ENCODE measurements at places on chromosomes 7 and 10.
A peak's percentile ranks its signal among the peaks of the same experiment; 100 is the strongest.

GRCh38 chr7:98679741-98680140 lies 62.7 kb downstream of the NPTX2 start:
- no peak for DNase-seq

- DNase-seq = no peak
Observed at GRCh38 chr7:154858836-154859537, 143.9 kb downstream of the PAXIP1 start.

- DNase-seq = no peak
Observed at GRCh38 chr7:33792547-33793105, 112.7 kb upstream of the BMPER start.

GRCh38 chr10:21458126-21458871 lies 67.2 kb downstream of the SKIDA1 start:
- DNase-seq = no peak

GRCh38 chr7:71860572-71860971 lies 551.6 kb downstream of the CALN1 start:
- DNase-seq = no peak

- no peak for DNase-seq
Observed at GRCh38 chr7:79244482-79244881, 209.0 kb downstream of the MAGI2 start.

DNA sequence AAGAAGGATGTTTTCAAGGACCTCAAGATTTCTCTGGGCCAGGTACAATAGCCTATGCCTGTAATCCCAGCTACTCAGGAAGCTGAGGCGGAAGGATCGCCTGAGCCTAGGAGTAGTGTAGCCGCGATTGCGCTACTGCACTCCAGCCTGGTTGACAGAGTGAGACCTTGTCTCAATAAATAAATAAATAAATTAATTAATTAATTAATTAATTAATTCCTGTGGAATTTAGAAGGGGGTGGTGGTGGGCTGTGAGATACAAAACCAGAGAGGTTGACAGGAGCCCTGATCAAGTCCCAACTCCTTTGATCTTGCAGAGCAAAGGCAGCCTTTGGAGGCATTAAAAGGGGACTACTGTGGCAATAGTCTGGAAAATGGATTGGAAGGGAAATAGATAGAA lies 39.3 kb upstream of the NRF1 start:
- no peak for DNase-seq

GRCh38 chr7:79332091-79332490 lies 121.4 kb downstream of the MAGI2 start:
- no peak for DNase-seq

DNA sequence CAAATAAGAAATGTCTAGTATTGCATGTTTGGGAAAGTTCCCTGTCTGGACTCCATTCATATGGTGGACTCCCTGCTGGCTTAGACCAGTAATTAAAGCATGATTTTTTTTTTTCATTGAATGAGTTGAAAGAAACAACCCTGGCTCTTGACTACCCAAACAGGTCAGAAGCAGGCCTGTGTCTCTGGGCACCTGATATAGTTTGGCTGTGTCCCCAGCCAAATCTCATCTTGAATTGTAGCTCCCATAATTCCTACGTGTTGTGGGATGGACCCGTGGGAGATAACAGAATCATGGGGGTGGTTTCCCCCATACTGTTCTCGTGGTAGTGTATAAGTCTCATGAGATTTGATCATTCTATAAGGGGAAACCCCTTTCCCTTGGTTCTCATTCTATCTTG lies 206.2 kb downstream of the TMEM178B start:
- no peak for DNase-seq

DNA sequence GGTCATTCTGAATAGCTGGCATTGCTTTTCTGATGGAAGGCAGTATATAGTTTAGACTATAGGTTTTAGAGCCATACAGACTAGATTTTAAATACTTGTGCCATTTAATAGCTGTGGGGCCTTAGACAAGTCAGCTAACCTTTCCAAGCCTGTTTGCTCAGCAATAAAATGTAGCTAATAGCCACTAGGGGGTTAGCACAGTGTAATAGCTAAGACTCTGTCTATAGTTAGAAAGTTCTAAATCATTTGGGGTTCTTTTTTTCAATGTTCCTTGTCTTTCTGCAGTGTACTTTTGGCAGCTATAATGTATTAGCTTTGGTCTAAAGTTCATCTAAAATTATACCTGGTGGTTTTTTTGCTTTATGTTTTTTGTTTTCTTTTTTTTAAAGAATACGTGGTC lies 7.5 kb upstream of the KIFBP start:
- no peak for DNase-seq

GRCh38 chr7:81839708-81840369 lies 70.0 kb upstream of the HGF start:
- DNase-seq = no peak

- no peak for DNase-seq
Observed at GRCh38 chr10:133158756-133159610, 1.0 kb upstream of the KNDC1 start.

DNA sequence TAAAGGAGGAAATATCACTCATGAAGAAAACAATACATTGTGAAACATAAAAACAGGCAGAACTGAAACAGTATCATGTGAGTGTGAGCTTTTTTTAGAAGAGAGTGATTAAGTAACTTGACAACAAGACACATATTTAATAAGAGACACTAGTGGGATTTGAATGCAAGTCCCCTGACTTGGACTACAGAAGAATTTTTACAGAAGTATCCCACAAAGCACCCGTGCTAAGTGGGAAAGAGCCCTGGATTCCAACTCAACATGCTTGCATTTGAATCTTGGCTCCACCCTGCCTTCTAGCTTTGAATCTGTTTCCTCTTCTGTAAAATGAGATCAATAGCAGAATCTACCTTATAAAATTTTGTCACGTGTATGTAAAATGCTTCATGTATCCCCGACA lies 166.2 kb downstream of the ZNF365 start:
- DNase-seq = no peak

DNA sequence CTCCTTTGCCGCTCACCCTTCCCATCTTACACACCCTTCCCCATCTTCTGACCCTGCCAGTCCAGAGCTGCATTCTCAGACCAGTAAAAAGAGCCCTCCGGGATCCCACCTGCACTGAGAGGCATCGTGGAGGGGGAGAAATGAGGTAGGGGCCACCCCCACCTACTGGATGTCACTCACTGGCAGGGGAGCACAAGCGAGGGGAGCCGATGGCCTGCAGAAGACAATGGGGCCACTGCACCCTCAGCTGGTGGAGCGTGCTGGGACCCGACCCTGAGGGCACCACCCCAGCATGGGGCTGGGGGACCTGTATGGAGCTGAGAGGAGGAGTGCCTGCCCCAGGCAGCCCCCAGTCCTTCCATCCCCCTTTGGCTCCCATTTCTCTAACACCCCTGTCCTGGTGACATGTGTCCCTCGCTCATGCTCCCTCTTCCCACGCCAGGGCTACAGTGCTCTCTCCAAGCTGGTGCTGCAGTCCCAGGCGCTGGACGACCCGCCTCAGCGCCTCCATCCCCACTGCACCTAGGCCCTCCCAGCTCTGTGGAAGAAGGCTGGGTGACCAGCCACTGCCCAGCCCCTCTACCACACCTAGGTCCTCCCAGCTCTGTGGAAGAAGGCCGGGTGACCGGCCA lies 49.8 kb downstream of the RASGEF1A start:
- no peak for DNase-seq

- DNase-seq = no peak
Observed at GRCh38 chr10:113665806-113666354, 2.0 kb upstream of the NRAP start.

GRCh38 chr7:85802211-85802610 lies 615.4 kb upstream of the SEMA3D start:
- DNase-seq = no peak

GRCh38 chr10:131354380-131354779 lies 42.9 kb upstream of the TCERG1L start:
- DNase-seq = no peak

- DNase-seq = peak; percentile 53
Observed at GRCh38 chr10:95655571-95656290, 780 bp downstream of the ALDH18A1 start.

DNA sequence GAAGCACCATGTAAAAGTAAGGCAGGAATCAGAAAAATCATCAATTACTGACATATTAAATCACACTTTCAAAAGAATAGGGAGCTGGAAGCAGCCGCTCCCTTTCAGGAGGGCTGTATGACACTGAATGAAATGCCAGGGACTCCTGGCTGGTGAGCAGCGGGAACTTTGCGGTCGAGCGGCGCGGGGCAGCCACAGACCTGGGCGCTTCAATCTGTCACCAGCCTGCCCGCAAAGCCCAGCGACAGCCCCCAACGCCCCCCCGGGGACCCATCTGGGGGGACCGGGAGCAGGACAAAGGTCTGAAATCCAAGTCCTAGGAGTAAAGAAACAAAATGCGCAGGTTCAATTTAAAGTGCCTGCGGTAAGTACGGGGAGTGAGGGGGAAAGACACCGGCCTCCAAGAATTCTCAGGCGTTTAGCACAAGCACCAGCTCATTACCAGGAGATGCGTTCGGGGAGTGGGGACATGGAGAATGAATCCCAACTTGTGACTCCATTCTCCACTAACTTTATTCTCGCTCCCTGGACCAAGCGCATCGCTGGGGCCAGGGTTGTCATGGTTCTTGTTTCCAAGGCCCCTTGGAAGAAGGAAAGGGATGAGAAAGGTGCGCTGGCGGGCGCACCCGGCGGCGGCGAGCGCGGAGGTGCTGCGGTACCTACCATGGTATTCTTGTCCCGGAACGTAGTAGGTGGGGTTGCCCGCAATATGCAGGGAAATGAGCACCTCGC lies 824 bp downstream of the RELN start:
- no peak for DNase-seq

GRCh38 chr7:13077466-13077865 lies 390.0 kb downstream of the ARL4A start:
- DNase-seq = no peak

DNA sequence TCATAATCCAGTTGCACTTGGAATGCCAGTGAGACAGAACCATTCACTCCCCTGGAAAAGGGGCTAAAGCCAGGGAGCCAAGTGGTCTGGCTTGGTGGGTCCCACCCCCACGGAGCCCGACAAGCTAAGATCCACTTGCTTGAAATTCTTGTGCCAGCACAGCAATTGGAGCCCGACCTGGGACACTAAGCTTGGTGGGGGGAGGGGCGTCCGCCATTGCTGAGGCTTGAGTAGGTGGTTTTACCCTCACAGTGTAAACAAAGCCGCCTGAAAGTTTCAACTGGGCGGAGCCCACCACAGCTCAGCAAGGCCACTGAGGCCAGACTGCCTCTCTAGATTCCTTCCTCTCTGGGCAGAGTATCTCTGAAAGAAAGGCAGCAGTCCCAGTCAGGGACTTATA lies 200.7 kb upstream of the NPSR1 start:
- DNase-seq = no peak

DNA sequence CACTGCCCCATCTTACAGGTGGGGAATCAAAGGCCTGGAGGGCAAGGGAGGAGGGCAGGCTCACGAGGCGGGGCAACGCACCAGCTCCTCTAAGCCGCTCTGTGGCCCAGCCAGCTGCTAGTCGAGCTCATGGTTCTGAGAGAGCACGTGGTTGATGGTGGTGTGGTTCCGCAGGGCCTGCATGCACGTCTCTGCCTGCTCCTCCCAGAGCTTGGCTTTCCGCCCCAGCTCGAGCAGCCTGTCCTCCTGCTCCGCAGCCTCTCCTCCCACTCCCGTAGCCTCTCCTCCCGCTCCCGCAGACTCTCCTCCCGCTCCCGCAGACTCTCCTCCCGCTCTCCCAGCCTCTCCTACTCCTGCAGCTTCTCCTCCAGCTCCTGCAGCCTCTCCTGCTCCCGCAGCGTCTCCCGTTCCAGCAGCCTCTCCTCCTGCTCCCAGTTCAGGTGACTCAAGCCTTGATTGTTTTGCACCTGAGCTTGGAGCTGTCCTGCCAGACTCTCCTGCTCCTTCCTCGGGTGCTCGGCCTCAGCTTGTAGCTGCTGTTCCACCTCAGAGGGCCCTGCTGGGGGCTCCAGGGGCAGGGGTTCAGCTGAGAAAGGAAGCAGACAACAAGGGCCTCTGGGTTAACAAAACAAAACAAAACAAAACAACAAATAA lies 19.1 kb upstream of the MTPAP start:
- peak; percentile 40 for DNase-seq

- DNase-seq = no peak
Observed at GRCh38 chr7:127792528-127793342, 140.7 kb downstream of the SND1 start.
